Activated CD4-positive, alpha-beta T cell treated with anti-CD3 and anti-CD28 coated beads for 36 hours (primary cell): ENCODE measurements at places on chromosomes 5 and 9.

DNA sequence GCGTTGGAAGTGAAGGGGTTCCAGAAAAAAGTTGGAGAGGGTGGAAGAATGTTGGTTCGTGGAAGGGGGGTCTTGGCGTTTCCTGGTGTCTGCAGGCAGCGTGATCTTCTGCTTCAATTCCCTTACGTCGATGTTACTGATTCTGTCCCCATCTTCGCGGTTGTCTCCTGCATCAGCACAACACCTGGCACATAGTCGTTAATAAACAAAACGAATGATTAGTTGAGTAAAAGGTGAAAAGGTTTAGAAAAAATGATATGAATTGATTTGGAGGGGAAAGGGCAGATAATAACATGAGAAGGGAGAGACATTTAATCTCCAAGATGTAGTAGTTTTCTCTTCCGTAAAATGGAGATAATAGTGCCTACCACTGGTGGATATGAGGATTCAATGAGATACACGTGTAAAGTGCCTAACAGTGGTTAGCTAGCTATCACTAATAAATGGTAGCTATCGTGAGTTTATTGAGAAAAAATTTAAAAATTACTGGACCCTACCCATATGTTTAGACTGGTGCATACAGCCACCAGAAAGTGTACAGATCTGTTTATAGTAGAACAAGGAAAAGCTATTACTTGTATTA lies 556 bp downstream of the MTREX start:
- DNase-seq = peak; percentile 41

GRCh38 chr5:131262953-131263541 lies 806 bp upstream of the CDC42SE2 start:
- no peak for DNase-seq

- DNase-seq = no peak
Observed at GRCh38 chr5:170126626-170127025, 20.9 kb downstream of the FOXI1 start.

- peak; percentile 54 for DNase-seq
Observed at GRCh38 chr9:134365791-134366222, 39.6 kb downstream of the RXRA start.

GRCh38 chr9:90020276-90020871 lies 415.6 kb downstream of the GADD45G start:
- DNase-seq = no peak

DNA sequence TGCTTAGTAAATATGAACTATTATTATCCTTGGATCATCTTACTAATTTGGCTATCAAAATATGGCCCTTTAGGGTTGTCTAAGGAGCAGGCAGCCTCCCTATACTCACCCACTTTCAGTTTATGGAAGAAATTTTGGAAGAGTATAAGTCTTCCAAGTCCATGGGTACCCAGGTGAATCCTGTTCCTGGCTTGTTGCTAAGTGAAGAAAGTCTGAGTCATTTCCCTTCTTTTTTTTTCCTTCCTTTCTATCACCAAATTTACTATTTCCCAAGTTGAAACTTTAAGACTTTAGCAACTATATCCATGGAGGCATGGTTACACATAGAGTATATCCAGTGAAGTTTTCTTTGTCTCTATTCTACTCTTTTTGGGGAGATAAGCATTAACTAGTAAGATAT lies 184.0 kb upstream of the ACTBL2 start:
- DNase-seq = no peak

DNA sequence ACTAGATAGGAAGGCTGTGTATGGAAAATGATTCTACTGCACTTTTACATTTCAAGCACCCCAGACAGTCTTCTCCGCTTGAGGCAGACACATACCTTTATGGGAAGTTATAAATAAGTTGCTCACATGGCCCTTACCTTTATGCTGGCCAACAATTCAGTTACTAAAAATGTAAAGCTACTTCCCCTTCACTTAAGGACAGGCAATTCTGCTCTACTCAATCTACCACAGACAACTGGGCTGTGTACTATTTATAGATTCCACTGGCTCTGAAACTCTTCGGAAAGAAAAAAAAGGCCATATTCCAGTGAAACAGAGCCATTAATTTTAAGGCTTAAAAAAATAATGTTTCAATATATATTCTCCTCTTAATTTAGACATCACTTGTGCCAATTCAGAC lies 59.4 kb downstream of the ELAVL2 start:
- DNase-seq = no peak

- DNase-seq = no peak
Observed at GRCh38 chr9:85610074-85610860, 131.5 kb downstream of the AGTPBP1 start.

GRCh38 chr9:84932915-84933527 lies 263.5 kb downstream of the NTRK2 start:
- DNase-seq = no peak

DNA sequence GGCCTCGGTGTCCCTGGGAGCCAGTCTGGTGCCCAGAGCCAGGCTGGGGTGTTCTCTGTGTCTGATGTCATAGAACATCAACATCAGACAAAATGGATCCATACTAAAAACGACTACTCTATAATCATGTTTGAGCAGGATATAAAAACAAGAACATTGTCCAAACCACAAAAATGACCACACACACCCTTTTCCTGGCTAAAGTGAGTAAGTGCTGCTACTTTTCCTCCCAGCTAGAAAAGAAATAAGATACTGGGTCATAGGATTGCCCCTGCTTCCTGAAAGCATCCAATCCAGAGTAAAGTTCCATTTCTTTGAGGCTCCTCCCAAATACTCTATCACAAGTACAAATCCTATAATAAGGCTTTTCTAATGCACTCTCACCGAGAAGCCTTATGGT lies 19.7 kb upstream of the TRAF1 start:
- no peak for DNase-seq

DNA sequence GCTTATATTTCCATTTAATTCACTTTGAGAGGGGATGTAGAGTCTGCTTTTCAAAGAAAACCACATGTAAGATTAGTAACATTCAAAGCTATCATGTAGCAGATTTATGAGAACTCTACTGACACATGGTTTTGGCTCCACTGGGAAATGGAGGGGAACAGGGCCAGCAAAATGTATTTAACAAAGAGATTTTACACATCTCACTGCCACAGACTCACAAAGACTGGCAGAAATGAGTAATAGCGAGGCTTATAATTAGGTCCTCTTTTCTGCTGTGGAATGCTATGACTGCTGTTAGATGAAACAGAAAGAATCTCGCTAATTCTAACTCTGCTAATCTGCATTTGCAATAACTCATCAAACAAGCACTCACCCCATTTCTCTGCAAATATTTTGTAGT lies 4.5 kb downstream of the DAP start:
- DNase-seq = peak; percentile 21

DNA sequence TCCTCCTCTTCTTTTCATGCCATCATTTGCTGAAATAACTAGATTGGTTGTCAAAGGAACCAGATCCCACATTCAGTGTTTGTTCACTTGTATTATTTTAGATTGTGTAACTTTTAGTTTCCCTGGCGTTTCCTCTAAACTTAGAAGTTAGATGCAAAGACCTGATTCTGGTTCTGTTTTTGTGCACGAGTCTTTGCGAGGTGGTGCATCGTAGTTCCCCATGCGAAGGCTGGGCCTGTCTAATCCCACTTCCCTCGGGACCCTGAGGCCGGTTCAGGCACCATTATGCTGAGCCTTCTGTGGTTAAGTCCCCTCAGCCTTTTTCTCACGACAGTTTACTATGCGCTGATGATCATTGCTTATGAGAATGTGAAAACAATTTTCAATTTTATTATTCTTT lies 219.1 kb upstream of the OTULINL start:
- no peak for DNase-seq

- no peak for DNase-seq
Observed at GRCh38 chr5:97097326-97098230, 44.8 kb downstream of the LIX1 start.

DNA sequence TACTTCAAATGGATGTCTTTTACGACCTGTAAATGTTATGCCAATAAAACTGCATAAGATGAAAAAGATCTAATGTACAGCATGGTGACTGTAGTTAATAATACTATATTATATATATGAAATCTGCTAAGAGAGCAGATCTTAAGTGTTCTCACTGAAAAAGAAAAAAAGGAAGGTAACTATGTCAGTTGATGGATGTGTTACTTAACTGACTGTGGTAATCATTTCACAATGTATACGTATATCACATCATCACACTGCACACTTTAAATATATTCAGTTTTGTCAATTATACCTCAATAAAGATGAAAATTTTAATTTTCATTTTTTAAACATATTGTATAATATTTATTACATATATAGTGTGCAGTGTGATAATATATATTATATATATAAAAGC lies 31.9 kb downstream of the THBS4 start:
- DNase-seq = no peak

DNA sequence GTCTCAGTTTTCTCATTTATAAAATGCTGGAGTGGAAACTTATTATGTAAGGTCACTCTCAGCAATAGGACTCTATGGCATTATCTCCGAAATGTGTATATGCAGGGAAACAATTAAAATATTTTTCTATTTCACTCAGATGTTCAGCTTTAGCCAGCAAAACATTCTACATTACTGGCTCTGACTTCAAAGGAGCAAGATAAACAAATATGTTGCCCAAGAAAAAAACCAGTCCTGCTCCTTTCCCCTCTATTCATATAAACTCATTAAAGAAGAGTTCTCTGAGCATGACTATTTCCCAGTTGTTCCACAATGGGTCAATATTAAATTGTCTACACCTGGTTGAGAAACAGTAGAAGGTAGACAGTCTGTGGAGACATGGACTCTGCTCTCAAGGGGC lies 155.0 kb downstream of the NPR3 start:
- DNase-seq = no peak

GRCh38 chr5:142984011-142984410 lies 213.8 kb downstream of the ARHGAP26 start:
- DNase-seq = no peak

DNA sequence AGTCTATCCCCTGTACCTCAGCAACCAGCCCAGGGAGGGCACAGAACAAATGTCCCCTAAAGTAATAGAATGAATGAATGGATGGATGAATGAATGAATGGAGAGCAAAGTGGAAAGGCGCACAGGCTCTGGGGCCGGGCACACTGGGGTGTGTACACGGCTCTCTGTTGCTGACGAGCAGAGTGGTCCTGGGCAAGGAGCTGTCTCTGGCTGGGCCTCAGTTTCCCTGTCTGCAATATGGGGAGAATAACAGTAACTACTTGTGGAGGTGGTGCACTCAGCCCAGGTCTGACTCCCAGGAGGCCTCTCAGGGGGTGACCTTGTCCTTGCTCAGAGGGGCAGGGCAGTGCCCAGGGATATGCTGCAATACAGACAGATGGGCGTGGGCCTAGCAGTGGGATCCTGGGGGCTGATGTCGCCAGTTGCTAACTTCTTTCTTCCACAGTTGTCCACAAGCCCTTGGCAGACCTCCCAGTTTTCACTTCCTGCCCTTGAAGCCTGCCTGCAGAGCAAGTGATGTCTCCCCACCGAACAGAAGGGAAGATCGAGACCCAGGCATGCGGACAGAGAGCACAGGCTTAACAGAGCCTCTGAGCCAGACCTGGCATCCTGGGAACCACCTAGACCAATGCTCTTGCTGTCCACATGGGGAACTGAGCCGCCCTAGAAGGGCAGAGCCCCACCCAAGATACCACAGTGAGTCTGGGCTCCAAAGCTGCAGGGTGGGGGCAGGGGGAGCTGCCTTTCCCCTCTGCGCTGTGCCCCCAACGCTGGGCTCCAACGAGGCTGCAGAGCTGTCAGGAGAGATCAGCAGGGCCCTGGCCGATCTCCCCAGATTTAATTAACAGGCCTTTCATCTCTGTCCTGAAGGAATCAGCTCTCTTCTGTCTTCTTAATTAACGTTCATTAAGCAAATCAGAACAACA lies 13.6 kb upstream of the LAMC3 start:
- DNase-seq = no peak

- no peak for DNase-seq
Observed at GRCh38 chr5:1435369-1435768, 9.9 kb downstream of the SLC6A3 start.

DNA sequence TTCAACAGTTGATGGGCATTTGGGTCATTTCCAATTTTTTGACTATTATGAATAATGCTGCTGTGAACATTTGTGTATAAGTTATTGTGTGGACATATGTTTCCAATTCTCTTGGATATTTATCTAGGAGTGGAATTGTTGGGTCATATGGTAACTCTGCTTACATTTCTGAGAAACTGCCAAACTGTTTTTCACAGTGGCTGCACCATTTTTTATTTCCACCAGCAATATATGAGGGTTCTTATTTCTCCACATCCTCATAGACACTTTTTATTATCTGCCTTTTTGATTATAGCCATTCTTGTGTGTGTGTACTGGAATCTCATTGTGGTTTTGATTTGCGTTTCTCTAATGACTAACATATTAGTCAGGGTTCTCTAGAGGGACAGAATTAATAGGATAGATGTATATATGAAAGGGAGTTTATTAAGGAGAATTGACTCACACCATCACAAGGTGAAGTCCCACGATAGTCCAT lies 14.7 kb upstream of the MED27 start:
- DNase-seq = no peak

- no peak for DNase-seq
Observed at GRCh38 chr9:81902196-81902595, 26.0 kb upstream of the SPATA31D4 start.

GRCh38 chr5:172371684-172372083 lies 82.6 kb downstream of the SH3PXD2B start:
- no peak for DNase-seq

DNA sequence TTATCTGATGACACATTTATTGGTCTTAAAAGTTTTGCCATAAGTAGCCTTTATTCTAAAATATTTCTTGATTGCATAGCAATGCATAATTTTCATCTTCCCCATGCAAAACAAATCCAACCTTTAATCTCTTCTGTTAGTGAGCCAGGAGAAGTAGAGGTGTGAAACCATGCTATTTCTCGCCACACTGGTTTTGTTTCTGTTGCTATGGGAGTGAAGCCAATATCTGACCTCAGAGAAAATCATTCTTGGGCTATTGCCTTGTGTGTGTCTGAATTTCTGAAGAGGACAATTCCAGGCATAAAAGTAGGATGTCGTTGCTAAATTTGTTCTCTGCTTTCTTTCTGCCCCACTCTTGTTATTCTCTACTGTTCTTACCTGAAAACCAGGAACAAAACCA lies 183.6 kb downstream of the PTTG1 start:
- no peak for DNase-seq

DNA sequence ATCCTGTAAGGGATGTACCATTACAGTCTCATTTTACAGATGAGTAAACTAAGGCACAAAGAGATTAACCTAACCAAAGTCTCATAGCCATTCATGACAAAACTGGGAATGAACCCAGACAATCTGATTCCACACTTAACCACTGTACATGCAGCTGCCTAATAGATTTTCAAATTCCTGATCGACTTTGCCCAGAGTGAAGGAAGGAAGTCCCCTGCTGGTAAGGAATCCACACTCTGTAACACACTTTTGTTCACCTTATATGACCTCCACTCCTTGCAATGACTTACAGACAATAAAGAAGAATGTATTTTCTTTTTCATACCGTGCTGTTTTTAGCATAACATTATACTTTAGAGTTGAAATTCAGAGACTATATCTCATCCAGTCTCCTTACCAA lies 31.3 kb upstream of the PLPP6 start:
- no peak for DNase-seq
